ENCODE measurements at places on chromosomes 2 and 18.

- DNase-seq: peak; percentile 53
Observed at GRCh38 chr2:4219571-4219970, 516.2 kb downstream of the DCDC2C start.

DNA sequence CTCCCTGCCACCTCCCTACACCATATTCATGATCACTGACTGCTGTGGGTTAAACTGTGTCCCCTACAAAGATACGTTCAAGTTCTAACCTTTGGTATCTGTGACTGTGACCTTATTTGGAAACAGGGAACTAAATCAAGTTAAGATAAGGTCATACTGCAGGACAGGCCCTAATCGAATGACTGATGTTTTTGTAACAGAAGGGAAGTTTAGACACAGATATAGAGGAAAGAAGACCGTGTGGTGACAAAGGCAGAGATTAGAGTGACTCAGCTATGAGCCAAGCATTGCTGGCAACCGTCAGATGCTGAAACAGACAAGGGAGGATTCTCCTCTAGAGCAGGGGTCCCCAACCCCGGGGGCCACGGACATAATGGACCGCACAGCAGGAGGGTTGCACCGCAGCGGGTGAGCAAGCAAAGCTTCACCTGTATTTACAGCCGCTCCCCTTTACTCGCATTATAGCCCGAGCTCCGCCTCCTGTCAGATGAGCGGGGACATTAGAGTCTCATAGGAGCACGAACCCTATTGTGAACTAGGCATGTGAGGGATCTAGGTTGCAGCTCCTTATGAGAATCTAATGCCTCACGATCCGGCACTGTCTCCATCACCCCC lies 28.9 kb upstream of the RNF152 start:
- peak; percentile 95 for DNase-seq

- DNase-seq: no peak
Observed at GRCh38 chr2:129744649-129745048, 234.8 kb upstream of the RAB6C start.

DNA sequence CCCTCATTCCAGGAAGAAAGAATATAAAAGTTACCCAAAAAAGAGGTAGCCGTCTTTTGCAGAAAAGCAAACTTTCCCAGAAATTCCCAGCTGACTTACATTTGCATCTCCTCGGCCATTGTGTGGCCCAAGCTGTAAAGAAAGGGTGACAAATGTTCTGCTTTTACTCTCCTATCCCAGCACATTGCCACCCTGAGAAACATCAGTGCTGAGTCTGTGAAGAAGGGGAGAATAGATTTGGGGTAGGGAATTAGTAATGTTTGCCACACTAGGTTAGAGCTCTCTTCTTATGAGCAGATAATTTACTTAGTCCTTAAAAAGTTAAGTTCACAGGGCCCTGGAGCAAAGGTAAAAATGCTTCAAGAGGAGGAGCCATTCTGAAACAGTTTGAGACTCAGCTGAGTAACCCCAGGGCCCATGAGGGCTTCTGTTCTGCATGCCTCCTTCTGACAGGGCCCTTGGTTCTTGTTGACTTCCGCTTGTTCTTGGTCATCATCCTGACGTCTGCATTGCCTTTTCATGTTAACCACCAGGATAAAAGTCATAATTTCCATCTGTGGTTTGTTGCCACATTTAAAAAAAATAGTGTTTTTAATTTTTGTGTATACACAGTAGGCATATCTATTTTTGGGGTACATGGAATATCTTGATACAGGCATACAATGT lies 550.7 kb downstream of the RNF144A start:
- DNase-seq: no peak

GRCh38 chr2:189830510-189830909 lies 46.3 kb downstream of the PMS1 start:
- DNase-seq: no peak

Measured in NCI-H146 (cell line).